Heart right ventricle (tissue), 16 donors: ENCODE measurements at places on chromosomes 12 and 14. TPM values are rescaled to one million over a fixed set of nuclear protein-coding genes. Genes with fewer than 3 reads are reported as not detected.

- DNase-seq: no peak
Measured at GRCh38 chr14:73761618-73762355, 47.6 kb upstream of the PNMA1 start.

DNA sequence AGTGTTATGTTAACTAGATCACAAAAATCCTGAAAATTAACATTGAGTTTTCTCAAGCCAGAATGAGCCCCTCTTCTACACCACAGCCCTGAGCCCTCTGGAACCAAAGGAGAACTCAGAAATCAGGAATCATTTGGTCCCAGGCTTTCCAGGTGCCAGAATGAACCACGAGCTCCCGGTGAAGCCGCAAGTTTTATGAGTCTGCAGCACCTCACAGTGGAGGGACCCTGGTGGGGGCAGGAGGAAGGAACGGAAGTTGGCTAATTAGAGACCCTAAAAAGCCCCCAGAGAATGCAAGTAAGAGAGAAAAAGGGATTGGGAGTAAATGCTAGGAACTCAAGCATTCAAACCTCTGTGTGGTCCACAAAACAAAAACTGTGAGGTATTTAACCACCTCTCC lies 52.9 kb upstream of the BCL2L14 start:
- DNase-seq: no peak

CLMN gene
- polyA plus RNA-seq: 2.6 TPM

C1QL4 gene
- polyA plus RNA-seq: not detected

DNA sequence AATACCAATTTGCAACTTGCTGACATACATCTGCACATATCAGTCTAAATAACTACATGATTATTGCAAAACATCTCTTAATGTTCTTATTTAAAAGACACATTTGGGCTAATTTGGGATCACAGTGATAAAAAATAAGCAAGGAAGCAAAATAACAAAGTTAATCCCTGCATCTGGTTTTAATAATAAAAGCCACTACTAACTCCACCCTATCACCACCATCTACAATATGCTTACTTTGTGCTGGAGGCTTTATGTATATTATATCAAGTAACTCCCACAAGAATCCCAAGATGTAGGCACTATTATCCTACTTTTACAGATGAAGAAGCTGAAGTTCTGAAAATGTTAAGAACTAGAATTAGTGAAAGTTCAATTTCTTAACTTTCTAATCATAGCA lies 45.7 kb downstream of the TAOK3 start:
- no peak for DNase-seq

TMEM132D gene
- not detected for polyA plus RNA-seq
